Non-pigmented ciliary epithelial cell (primary cell): ENCODE measurements at places on chromosomes 5 and 9.

DNA sequence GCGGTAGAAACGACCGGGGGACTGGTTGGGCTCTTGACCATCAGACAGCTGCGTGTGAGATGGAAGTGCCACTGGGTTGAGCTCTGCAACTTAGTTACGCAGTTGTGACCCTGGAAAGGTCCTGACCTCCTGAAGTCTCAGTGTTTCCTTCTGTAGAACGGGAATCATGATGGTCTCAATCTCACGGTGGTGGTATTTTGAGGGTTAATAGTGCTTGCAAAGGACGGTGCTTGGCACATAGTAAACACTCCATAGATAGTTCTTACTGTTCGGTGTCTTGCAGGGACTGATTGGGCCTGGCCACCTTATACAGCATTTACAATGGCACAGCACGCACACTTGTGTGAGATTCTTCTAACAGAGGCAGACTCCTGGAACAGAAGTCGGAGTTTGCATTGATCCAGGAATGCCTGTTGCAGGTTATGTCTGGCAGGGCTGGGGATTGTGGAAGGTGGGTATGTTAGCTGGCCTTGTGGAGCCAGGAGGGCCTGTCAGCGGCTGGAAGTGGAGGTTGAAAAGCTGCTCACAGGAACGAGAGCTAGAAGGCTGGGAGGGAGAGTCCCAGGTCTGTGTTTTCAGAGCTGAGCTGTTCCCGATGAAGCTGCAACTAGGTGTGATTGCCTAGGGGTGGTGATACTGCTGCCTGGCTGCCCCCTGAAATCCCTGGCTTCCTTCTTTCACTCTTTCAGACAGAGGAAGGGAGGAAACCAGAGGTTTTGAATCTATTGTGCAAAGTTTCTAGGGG is 962 bp upstream of the TXN start:
- DNase-seq, result no peak

DNA sequence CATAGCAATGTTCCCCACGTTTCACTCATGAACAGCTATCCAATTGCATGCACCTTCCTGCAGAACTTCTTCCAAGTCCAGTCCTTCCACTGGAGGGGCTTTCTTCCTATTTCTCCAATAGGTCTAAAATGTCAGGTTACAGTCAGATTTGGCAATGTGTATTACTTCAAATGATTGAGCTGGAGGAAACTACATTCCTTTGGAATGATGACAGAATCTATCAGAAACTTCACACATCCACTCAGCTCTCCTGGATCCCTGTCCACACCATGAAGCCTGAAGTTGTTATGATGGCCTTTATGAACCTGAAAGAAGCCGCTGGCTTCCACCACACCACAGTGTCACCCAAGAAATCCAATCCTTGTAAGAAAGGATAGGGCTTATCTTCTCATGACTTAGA is 32.2 kb downstream of the FBXW2 start:
- no peak for DNase-seq

GRCh38 chr9:9091387-9091786 is 1291.8 kb upstream of the DMAC1 start:
- no peak for DNase-seq

GRCh38 chr5:146690880-146691355 is 174.9 kb upstream of the GPR151 start:
- no peak for DNase-seq

DNA sequence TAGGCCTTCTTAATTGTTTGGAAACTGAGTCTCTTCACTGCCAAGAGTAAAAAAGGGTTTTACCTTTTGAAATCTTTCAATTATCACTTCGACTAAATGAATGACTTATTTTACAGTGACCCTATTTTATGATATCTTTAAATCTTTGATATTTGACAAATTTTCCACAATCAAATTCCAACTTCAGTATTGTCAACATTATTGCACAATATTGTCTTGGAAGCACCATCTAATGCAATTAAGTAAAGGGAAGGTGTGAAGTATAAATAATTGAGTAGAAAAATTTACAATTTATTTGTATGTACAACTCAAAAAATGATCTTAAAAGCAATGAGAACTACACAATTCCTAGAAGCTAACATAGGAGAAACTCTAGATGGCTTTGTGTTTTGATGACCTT is 49.2 kb downstream of the GABRA6 start:
- DNase-seq, result no peak

DNA sequence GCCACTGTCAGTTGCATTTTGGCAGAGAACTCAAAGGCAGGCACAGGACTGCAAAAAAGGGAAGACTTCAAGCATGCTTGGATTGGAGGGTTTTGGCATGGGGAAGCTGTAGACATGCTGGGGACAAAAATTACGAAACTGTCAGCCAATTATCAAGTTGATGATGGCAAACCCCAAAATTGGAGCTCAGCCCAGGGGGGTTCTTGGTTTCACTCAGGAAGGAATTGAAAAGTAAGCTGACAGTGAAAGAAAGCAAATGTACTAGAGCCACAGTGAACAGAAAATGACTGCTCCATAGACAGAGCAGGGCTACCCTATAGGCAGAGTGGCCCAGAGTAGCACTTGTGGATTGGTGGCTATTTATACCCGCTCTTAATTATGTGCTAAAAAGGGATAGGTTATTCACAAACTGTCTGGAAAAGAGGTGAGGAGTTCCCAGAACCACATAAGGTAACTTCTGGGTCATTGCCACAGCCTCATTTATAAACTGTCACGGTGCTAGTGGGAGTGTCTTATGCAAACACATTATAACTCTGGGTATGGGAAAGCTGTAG is 14.6 kb upstream of the CFAP95 start:
- DNase-seq, result no peak

DNA sequence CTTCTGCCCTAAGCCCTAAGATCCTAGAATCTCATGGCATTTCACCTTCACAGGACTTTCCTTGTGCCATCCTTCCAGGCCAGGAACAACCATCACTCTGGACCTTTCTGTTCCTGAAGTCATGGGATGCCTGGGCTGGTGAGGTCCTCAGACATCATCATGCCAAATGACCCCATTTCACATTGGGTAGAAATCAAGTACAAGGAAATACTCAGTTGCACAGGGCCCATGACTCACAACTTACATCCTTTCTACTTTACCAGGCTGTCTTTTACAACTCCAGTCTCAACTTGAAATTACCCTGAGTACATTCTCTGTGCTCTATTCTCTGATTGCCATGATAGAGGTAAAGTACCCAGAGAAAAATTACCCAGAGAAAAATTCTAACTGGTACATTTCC is 167.1 kb downstream of the PIK3R1 start:
- no peak for DNase-seq

DNA sequence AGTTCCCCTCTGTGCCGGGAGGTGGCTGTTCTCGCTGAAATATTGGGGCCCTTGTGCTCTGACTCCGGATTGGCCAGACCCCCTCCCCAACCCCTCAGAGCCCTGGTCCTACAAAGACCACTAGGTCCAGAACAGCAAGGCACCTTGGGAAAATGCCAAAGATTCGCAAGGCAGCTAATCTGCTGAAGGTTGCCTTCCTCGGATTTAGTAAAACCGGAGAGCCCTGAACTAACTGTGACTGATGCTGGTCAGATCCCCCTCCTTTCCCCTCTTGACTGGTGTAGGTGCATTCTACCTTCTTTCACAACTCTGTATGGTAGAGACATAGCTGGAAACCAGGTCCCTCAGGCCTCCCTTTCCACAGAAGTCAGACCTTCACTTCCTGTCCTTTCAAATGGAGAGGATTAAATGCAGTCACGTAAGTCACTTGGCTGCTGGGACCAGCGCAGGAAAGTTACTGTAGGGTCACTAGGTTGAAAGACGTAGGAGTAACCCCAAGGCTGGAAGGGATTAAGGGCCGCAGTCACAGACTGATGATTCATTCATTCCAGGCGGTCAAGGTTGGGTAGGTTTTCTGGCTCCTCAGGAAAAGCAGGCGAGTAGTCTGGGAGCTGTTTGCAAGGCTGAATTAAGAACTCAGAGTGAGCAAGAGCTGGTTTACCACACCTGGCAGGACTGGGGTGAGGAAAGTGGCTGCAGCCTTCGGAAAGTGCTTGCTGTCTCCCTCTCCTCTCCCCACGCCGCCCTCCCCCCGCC is 5.3 kb downstream of the BARX1 start:
- DNase-seq, result no peak

GRCh38 chr5:73390972-73391371 is 57.6 kb downstream of the FOXD1 start:
- DNase-seq, result no peak

DNA sequence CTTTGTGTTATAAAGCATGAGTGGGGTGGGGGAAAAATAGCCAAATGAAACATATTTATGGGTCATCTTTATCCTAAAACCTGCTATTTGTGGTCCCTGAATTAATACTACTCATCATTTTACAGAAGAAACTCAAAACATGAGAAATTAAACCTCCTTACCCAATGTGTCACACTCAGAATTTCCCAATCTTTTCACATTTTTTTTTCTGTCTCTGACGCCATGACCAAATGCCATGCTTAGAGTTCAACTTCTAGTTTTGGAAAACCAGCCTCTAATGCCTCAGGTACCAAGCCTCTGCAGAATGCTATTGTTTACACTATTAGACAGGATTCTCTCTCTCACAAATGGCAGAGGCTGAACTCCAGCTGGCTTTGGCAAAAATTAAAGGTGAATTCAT is 505.5 kb upstream of the WWC1 start:
- no peak for DNase-seq

DNA sequence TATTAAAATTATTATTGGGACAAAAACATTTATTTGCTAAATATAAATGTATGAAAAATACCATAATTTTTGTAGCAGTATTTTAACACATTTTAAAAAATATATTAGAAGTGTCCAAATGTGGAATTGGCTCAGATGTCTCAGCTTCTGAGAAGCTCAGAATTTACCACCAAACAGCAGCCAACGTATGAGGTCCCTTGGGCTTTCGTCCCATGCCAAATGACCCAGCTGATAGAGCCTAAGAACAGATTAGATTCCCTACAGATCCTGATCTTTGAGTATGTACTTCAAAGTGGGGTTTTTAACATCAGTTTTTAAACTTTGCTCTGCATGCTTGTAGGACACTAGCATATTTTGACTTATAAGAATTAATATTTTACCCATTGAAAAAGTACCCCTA is 77.3 kb upstream of the RPS23 start:
- DNase-seq, result no peak

DNA sequence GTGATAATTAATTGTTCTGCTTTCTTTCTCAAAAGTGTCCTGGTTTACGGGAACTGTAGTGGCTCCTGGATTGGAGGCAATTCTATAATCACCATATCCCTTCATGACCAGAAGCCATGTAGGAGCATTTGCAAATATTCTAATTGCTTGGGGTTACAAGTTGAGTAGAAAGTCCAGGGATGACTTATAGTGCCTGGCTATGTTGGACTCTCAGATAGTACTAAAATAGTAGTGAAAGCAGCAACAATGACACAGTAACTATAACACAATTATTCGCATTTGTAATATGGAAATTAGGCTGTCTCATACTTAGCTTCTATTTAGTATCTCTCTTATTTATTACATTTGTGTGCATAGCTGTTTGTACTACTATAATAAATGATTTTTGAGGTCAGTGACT is 712.5 kb upstream of the GRAMD2B start:
- DNase-seq, result no peak

GRCh38 chr5:150121448-150122157 is 34.0 kb downstream of the PDGFRB start:
- DNase-seq, result no peak

DNA sequence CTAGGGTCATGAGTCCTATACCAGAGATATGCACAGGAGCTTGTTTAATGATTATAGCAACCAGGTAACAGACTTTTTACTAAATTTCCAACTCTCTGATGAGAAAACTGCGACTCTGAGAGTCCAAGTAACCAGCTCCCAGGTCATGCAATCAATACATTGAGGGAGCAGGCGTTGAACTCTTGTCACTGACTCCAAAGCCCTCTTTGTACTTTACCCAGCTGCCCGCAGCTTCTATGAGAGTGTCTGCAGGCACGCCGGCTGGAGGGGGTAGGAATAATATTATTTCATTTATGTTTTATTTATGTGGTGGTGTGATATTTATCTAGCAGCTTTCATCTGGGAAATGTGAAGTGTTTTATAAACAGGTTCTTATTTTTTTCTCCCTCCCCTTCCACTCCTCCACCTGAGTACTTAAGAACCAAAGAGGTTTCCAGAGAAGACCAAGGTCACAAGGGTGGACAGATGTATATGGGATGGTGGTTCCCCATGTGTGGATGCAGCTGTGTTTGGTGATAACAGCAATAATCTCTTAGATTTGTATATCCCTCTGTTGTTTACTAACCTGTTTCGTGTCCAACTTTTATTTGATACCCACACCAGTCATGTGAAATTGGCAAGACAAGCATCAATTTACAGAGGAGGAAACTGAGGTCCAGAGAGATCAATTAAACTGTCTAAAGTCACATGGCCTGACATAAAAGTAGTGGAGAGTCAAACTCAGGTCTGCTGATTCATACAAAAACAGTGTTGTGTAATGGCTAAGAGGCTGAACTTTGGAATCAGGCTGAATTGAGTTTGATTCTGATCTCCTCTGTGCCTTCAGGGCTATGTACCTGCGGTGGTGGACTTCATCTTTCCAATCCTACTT is 140.2 kb upstream of the TRIM32 start:
- DNase-seq, result no peak

DNA sequence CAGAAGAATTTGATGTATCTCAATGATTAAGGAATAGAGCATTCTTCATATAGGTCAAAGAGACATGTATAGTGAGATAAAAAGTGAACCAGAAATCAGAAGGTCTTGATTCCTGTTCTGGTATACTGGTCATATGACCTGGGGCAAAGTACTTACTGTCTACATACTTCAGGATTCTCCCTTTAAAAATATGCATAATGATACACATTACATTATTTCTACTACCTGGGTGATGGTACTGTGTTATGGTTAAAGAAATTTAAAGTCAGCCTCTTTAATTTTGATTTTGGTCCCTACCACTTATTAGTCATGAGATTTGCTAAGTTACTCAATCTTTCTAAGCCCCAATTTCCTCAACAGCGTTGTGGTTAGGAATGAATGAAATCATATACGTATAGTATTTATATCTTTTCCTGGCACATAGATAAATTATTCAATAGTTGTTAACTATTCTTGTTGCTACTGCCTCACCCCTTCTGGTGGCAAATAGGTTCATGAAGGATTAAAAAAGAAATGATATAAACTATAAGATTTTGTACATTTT is 984.1 kb downstream of the TLE4 start:
- no peak for DNase-seq

GRCh38 chr5:35319333-35320002 is 89.2 kb upstream of the PRLR start:
- no peak for DNase-seq
